ENCODE measurements at places on chromosomes 11 and 22.

DNA sequence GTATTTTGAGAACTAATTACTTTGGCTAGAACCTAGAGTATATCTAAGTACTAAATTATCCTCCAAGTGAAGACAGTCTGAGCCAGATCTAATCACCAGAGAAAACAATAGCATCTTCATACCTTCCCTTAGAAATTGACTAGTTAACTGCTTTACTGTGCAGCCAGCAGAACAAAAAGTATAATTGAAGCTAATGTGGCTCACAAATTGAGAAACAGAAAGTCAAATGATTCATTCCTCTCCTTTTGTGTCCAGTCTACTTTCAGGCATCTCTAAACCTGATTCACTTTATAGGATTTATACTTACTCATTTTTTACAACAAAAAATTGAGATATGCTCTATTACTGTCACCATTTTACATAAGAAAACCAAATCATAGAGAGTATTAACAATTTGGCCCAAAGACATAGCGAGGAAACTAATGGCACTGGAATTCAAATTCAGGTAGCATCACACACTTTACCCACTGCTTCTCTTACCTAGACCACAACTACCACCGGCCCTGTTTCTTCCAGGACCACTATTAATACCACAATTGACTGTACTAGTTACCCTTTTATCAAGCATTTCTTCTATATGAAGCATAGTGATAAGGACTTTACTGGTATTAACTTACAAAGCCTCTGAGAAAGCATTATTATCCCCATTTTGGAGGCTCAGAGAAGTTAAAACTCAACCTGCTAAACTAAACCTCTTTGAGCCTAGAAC lies 1402.6 kb upstream of the TENM4 start:
- no peak for ATAC-seq

- no peak for ATAC-seq
Measured at GRCh38 chr11:35944503-35945136, 758 bp downstream of the LDLRAD3 start.

DNA sequence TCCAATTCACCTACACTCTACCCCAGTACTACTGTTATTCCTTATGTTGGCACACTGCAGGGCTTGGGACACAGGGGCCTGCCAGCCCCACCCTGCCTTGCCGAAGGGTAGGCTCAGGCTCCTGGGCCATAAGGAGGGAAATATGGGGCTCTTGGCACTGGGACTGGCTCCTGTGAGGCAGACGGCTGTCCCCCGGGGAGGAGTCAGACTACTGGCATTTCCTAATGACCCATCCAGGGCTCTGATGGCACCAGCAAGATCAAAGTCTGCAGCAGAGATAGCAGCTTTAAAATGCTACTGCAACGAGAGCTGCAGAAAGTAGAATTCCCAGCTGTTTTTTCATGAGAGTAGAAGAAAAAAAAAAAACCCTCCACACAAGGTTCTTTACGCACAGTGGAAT lies 42.2 kb upstream of the CYP2D6 start:
- no peak for ATAC-seq

GRCh38 chr11:128165572-128165971 lies 421.8 kb downstream of the ETS1 start:
- ATAC-seq, result no peak

- ATAC-seq, result no peak
Measured at GRCh38 chr22:16912281-16912680, 87.1 kb upstream of the XKR3 start.

GRCh38 chr22:25492162-25492561 lies 72.3 kb upstream of the GRK3 start:
- no peak for ATAC-seq

GRCh38 chr11:31932879-31933278 lies 121.8 kb upstream of the PAX6 start:
- ATAC-seq, result no peak

GRCh38 chr11:128704517-128704916 lies 10.6 kb downstream of the FLI1 start:
- ATAC-seq, result no peak
